ENCODE measurements at places on chromosomes 6 and 20. TPM values are rescaled to one million over a fixed set of nuclear protein-coding genes. Genes with fewer than 3 reads are reported as not detected.

GRCh38 chr6:113147544-113147943 is 709.6 kb upstream of the MARCKS start:
- no peak overlapping the region for H3K4me3 ChIP-seq
- no peaks in the 10 kb centered on the region for H3K36me3 ChIP-seq
- H3K27me3 ChIP-seq = no peaks in the 10 kb centered on the region
- DNase-seq = no peak
- no peaks in the 10 kb centered on the region for H3K4me1 ChIP-seq

DNA sequence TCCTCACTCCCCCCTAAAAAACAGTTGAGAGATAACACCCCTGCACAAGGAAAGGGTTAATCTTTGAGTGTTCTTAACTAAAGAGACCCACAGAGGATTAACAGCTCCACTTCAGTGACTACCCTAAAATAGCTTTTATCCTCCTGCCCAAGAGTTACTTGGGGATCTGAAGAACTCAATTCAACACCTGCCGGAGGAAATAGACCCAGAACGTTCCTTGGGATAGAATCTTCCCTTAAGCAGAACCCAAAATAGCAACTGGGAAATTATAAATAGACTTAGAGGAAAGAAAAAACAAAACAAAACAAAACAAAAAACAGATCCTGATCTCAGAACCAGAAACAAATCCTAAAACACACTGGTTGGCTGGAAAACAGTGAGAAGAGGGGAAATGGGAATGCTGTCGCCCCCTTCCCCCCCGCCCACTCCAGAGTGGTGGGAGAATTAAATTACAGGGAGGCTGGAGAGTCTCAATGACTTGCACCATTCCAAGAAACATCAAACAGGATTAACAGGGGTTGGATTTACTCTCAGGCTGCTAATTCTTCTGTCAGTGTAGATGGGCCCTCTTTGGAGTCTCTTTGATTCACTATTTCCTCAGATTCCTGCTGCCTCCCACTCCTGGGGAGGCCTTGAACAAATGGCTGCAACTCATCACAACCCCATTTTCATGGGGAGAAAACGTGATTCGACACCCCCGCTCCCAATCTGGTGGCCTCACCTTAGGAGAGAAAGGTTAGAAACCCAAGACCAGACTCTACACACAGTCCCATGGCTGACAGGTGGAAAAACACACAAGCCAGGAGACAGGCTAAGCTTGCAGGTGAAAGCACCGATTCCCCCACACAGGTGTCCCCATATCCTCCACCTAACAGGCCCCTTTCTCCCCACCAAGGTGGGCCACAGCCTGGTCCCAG is 1.4 kb downstream of the PLAGL2 start:
- peak overlapping the region; percentile 98 for H3K4me3 ChIP-seq
- H3K36me3 ChIP-seq = peaks cover 87% of the 10 kb centered on the region
- no peaks in the 10 kb centered on the region for H3K27me3 ChIP-seq
- DNase-seq = no peak

GRCh38 chr6:159505140-159505922 is 187.7 kb downstream of the SOD2 start:
- no peak overlapping the region for H3K4me3 ChIP-seq
- no peaks in the 10 kb centered on the region for H3K36me3 ChIP-seq
- no peaks in the 10 kb centered on the region for H3K4me1 ChIP-seq
- no peak for DNase-seq
- no peak overlapping the region for H3K27ac ChIP-seq
- H3K27me3 ChIP-seq = no peaks in the 10 kb centered on the region

The FAM209B gene
- 1.8 TPM for total RNA-seq

DNA sequence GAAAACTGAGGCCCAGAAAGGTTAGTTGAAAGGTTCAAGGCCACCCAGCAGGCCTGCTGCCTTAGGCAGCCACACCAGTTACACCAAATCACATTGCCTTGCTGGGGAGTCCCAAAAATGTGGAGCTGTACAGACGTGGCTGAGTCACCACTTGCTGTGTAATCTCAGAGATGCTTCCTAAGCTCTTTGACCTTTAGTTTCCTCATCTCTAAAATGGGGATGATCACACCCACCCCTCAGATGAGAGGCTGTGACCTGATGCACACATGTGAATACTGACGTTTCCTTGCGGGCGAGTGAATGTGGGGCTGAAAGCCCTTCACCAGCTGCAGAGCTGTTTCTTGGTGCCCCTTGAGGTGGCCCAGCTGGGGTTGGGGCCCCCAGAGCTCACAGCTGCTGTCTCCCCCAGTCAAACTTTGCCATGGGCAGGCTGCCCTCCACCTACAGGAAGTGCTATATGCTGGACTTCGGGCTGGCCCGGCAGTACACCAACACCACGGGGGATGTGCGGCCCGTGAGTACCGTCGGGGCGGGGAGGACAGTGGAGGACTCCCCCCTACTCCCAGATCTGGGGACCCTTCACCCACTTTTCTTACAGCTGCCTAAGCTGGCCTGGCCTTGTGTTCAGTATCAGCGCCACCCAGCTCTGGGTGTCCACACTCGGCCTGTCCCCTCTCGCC is 11.0 kb downstream of the TTBK1 start:
- H3K27me3 ChIP-seq = peaks cover 16% of the 10 kb centered on the region
- H3K27ac ChIP-seq = peak overlapping the region; percentile 69
- H3K36me3 ChIP-seq = no peaks in the 10 kb centered on the region
- no peak overlapping the region for H3K4me3 ChIP-seq
- no peak for DNase-seq

DNA sequence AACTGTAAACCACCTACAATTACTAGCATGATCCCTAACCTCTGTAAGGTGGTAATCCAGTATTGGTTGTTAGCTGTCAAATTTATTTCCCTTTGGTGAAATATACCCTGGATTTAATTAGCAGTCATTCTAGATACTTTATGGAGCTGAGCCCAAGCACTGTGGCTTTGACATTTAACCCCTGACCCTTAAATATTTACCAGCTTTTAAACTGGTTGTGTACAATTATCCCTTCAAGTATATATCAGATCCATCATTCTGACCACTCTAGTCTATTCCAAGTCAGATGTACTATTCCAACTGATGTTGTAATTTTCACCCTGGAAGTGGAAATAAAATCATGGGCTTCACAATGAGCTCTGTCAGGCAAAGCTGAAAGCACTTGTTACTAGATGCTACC is 229.6 kb downstream of the FOXC1 start:
- DNase-seq = no peak
- no peaks in the 10 kb centered on the region for H3K36me3 ChIP-seq
- H3K4me1 ChIP-seq = no peaks in the 10 kb centered on the region
- H3K27me3 ChIP-seq = no peaks in the 10 kb centered on the region
- H3K4me3 ChIP-seq = no peak overlapping the region

DNA sequence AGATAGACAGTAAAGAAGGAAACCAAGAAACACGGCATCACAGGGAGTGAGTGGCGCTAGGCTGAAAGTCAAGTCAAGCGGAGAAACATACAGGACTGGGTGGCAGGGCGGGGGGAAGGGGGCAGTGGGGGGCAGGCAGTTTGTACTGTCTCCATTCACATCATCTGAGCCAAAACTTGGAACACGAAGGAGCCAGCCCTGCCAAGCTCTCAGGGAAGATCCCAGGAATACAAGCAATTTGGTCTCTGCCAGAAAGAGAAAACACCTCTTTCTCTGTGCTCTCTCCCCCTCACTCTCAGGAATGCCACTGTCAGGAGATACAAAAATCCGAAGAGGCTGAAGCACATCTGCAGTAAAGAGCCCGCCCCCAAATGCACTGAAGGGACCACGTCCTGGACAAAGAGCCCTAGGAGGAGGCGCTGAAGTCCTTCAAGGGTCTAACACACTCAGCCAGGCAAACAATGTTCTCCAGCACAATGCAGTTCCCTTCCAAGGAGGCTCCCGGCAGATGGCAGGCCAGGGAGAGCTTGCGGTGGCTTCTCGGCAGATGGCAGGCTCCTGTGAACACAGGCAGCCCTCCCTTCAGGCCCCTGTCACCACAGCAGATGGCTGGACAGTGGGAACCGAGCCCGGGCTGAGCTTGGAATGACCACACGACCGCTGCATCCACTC is 90.0 kb downstream of the ATP9A start:
- H3K27me3 ChIP-seq = no peaks in the 10 kb centered on the region
- no peak overlapping the region for H3K27ac ChIP-seq
- peaks cover 1% of the 10 kb centered on the region for H3K4me1 ChIP-seq
- H3K4me3 ChIP-seq = no peak overlapping the region
- no peaks in the 10 kb centered on the region for H3K36me3 ChIP-seq

GRCh38 chr6:151240791-151241642 is 1.2 kb downstream of the AKAP12 start:
- H3K36me3 ChIP-seq = peaks cover 2% of the 10 kb centered on the region
- no peak overlapping the region for H3K27ac ChIP-seq
- peak; percentile 13 for DNase-seq
- peak overlapping the region; percentile 72 for H3K4me3 ChIP-seq

DNA sequence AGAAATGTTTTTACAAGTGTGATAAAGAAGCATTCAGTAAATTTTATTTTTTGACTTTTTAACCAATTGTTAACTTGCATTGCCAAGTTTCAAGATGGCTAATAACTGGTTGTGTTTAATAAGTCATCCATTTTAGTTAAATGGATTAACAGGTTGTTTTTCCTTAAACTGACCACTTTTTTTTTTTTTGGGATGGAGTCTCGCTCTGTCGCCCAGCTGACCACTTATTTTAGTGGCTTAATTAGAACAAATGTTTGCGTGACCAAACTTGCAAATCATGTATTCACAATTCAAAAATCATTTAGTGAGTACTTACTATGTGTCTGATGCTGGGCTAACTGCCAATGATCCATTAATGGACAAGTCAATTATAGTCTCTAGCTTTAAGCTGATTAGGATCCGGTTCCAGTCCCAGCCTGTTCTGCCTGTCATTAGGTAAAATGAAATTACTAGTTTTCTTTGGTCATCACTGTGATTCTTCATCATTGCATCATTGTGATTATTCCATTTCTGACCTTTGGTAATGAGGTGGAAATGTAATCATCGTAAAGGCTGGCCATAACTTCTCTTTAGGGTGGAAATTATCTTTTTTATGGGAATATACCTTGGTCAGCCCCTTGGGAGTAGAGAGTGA is 729.2 kb upstream of the MARCKS start:
- no peak overlapping the region for H3K27ac ChIP-seq
- H3K4me3 ChIP-seq = no peak overlapping the region
- no peak for DNase-seq
- no peaks in the 10 kb centered on the region for H3K4me1 ChIP-seq
- no peaks in the 10 kb centered on the region for H3K27me3 ChIP-seq

The SOX18 gene
- total RNA-seq = 1.1 TPM

GRCh38 chr6:24951811-24952299 is 16.1 kb upstream of the RIPOR2 start:
- H3K4me1 ChIP-seq = peaks cover 73% of the 10 kb centered on the region
- peaks cover 27% of the 10 kb centered on the region for H3K36me3 ChIP-seq
- H3K4me3 ChIP-seq = peak overlapping the region; percentile 52
- no peaks in the 10 kb centered on the region for H3K27me3 ChIP-seq

- H3K27me3 ChIP-seq = no peaks in the 10 kb centered on the region
- DNase-seq = no peak
Measured at GRCh38 chr6:87690441-87690840, 11.6 kb downstream of the AKIRIN2 start.

GRCh38 chr6:150207931-150208570 is 65.2 kb downstream of the PPP1R14C start:
- no peaks in the 10 kb centered on the region for H3K36me3 ChIP-seq
- peaks cover 6% of the 10 kb centered on the region for H3K27me3 ChIP-seq
- H3K4me3 ChIP-seq = no peak overlapping the region
- DNase-seq = no peak

The CYP24A1 gene
- total RNA-seq = not detected

The FAM217A gene
- total RNA-seq = not detected

The PRDM13 gene
- total RNA-seq = not detected

DNA sequence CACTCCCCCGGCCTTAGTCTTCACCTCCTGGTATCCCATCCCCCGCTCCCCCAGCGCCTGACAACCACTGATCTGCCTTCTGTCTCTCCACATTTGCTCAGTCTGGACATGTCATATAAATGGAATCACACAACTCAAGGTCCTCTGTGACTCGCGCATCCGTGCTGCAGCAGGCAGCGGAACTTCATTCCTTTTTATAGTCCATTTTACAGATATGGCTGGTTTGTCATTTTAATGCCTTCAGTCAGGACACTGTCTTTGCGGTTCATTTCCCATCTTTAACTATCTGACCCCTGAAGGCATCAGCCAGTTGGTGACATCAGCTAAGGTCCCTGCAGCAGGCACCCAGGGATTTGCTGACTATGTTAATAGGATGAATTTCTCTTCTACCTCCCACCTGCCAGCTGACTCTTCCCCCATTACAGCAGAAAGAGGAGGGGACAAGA is 125.7 kb downstream of the ZMYND8 start:
- H3K27me3 ChIP-seq = no peaks in the 10 kb centered on the region
- no peak overlapping the region for H3K27ac ChIP-seq
- DNase-seq = no peak
- no peak overlapping the region for H3K4me3 ChIP-seq
- peaks cover 57% of the 10 kb centered on the region for H3K36me3 ChIP-seq

- no peak overlapping the region for H3K4me3 ChIP-seq
- no peaks in the 10 kb centered on the region for H3K4me1 ChIP-seq
- no peaks in the 10 kb centered on the region for H3K36me3 ChIP-seq
- no peak for DNase-seq
- no peak overlapping the region for H3K27ac ChIP-seq
- peaks cover 13% of the 10 kb centered on the region for H3K27me3 ChIP-seq
Measured at GRCh38 chr6:3603340-3604130, 146.7 kb upstream of the SLC22A23 start.

DNA sequence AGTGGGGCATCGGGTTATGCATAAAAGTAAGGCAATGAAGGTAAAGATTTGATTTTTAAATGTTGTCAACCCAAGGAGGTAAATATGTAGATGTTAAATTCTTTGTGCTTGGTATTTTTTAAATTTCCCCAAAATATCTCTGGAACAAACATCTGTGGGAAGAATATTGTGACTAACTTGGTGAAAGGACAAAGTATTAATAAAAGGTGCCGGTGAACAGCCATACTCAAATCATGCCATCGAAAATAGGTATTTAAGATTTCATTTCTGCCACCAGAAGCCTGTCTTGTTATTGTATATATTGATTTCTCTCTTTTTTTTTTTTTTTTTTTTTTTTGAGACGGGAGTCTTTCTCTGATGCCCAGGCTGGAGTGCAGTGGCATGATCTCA is 12.6 kb upstream of the ZBTB2 start:
- H3K36me3 ChIP-seq = peaks cover 41% of the 10 kb centered on the region
- no peak overlapping the region for H3K27ac ChIP-seq
- peaks cover 25% of the 10 kb centered on the region for H3K4me1 ChIP-seq

The GHRH gene
- total RNA-seq = not detected

The ARHGAP18 gene
- 6.6 TPM for total RNA-seq

DNA sequence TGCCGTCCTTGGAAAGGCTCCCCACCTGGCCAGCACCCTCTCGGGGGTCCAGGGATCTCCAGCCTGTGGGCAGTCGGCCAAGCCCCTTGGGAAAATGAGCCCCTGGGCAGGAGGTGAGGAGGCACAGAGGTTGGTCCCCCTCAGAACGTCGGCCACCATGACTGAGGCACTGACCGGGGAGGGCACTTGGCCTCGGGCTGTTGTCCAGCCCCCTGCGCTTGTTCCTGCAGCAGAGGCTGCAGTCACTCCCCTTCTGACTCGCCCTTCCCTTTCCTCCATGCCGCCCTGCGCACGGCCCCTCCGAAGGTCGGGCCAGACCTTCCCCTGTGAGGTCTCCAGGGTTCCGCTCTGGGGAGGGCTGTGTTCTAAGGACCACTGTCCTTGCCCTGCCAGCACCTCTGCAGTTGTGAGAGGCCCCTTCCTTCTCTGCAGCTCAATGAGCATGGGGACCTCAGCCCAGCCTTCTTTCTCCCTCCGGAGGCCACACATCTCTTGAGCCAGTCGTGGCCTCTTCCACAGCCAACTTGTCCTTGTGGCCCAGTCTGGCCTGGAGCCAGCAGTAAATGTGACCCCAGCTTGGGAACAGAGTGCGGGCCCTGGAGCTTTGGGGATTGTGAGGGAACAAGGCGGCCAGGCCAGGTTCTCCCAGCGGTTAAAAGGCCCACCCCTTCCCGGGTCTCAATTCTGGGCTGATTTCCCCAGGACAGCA is 195.5 kb downstream of the DLL1 start:
- H3K4me1 ChIP-seq = peaks cover 4% of the 10 kb centered on the region
- no peak overlapping the region for H3K27ac ChIP-seq
- H3K36me3 ChIP-seq = no peaks in the 10 kb centered on the region
- no peak overlapping the region for H3K4me3 ChIP-seq
